ENCODE measurements at places on chromosomes 4 and X. TPM values are rescaled to one million over a fixed set of nuclear protein-coding genes. Genes with fewer than 3 reads are reported as not detected.

Gene ADH1C
- total RNA-seq: not detected

Gene SEC24D
- total RNA-seq: 21.1 TPM

Gene HSD17B13
- total RNA-seq: 0.60 TPM

Gene YY2
- 2.4 TPM for total RNA-seq

Gene ZFP42
- total RNA-seq: not detected

Gene TMEM156
- total RNA-seq: 17.7 TPM

Gene DKC1
- total RNA-seq: 58.5 TPM

Gene DCAF12L2
- total RNA-seq: not detected

Gene TGIF2LX
- not detected for total RNA-seq

Gene CXCL8
- total RNA-seq: 0.67 TPM

Gene NAA11
- total RNA-seq: not detected

Gene TCEAL3
- total RNA-seq: 6.7 TPM

Gene JAKMIP1
- 4.5 TPM for total RNA-seq

Gene REPS2
- 0.66 TPM for total RNA-seq

Gene ADRA2C
- 0.18 TPM for total RNA-seq

Gene SLC4A4
- total RNA-seq: 0.76 TPM

Gene BCORL1
- total RNA-seq: 8.7 TPM

Gene AFP
- total RNA-seq: 3.6 TPM

Gene XAGE1A
- total RNA-seq: not detected

Gene CXCL6
- not detected for total RNA-seq

Gene SFRP2
- 0.82 TPM for total RNA-seq
